ENCODE measurements at places on chromosomes 5 and 9.

DNA sequence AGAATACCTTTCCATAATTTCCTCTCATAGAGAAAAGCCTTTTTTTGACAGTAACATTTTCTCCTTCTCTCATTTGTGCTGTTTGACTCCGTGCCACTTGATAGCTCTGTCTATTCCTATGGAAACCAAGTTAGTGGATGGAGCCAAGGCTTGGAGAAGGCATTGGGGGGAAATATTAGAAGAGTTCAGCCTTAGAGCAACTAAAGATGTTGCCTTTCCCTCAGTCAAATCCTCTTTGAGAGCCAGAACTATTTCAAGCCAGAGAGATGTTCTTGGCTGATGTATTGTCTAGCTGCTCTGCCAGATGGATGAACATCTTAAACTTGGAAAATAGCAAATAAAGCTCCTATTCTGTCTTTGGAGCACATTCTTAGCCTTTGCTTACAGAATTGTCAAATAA, 112.4 kb downstream of the INVS start:
- DNase-seq: no peak

- no peak for DNase-seq
Observed at GRCh38 chr5:132057498-132058255, 2.8 kb upstream of the IL3 start.

GRCh38 chr5:78930721-78931120, 54.4 kb downstream of the ARSB start:
- DNase-seq: no peak

- no peak for DNase-seq
Observed at GRCh38 chr9:129258823-129259301, 80.8 kb upstream of the IER5L start.

DNA sequence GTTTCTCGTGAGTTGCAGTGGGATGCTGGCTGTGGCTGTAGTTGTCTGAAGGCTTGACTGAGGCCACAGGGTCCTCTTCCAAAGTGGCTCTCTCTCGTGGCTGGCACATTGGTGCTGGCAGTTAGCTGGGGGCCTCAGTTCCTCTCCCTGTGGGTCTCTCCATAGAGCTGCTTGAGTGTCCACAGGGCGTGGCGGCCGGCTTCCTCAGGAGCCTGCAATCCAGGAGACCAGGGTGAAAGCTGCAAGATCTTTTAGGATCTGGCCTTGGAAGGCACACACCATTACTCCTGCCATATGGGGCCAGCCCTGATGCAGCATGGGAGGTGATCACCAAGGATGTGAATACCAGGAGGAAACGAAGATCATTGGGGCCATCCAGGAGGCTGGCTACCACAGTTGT, 41.1 kb downstream of the ANKRD33B start:
- DNase-seq: no peak

- no peak for DNase-seq
Observed at GRCh38 chr5:78627766-78628165, 20.8 kb downstream of the LHFPL2 start.

DNA sequence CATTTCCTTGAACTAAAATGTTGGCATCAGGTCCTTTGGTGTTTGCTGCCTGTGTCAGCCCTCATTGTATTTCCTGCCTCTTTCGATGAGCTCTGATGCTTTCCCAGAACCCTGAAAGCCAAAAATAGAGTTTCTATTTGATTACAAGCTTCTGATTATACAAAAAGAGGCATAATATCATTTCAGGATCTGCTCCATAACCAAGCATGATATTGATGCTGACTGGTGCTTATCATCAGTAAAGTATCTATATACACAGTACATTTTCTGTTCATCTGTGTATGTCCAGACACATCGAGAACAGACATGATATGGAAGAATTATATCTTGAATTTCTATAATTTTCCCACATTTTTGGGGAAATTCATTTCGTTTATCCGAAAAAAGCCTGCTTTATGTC, 58.6 kb downstream of the SEMA6A start:
- no peak for DNase-seq

DNA sequence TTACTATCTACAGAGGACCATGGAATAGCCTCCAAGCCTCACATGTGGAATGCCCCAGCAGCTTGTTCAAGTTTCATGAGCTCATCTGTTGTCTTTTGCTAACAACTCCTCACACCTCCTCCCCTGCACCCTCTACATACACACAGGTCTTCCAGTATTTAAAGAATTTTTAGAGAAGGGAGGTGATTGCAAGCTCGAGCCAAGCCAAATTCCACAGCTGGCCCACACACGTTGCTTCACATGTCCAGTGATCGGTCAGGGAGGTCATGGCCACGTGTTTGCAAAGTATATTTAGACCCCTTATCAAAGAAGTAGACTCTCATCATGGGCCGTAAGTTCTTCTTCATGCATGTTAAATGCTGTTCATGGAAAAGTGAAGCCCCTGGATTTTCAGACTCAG, 281.7 kb downstream of the OSTF1 start:
- no peak for DNase-seq

- DNase-seq: no peak
Observed at GRCh38 chr5:32627219-32627870, 42.0 kb downstream of the SUB1 start.

GRCh38 chr9:109101202-109101595, 18.5 kb downstream of the TMEM245 start:
- no peak for DNase-seq

- no peak for DNase-seq
Observed at GRCh38 chr9:131667576-131667975, 72.3 kb downstream of the RAPGEF1 start.

DNA sequence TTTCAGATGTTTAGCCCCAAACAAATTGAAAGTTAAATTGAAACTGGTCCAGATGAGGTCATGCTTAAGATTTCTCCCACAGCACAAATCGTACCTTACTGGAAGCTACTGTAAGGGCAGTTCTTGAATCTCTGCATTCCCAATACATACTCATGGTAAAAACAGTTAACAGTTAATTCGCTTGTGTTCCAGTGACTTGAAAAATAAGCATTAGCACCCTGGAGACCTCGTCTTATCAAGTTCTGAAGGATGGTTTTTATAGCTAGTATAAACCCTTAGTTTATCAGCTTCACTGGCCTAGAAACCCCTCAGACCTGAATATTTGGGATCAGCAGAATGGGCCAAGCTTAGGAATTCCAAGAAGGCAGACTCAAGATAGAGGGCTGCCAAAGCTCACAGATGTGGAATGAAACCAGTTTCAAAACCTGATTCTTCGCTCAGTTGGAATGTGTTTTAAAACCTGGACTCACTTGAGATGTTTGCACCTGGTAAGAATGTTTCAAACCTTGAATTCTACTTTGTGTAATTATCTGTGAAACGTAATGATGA, 103.6 kb downstream of the C9orf152 start:
- DNase-seq: no peak

GRCh38 chr9:8895106-8895860, 1095.7 kb upstream of the DMAC1 start:
- no peak for DNase-seq

DNA sequence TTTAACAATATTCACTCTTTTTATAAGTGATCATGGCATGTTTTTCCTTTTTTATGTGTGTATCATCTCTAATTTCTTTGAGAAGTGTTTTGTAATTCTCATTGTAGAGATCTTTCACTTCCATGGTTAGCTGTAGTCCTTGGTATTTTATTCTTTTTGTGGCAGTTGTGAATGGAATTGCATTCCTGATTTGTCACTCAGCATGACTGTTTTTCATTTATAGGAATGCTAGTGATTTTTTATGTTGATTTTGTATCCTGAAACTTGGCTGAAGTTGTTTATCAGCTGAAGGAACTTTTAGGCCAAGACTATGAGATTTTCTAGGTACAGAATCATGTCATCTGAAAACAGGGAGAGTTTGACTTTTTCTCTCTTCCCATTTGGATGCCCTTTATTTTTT, 13.1 kb upstream of the SPINK13 start:
- no peak for DNase-seq

GRCh38 chr5:178250263-178250662, 17.7 kb upstream of the PHYKPL start:
- DNase-seq: no peak

DNA sequence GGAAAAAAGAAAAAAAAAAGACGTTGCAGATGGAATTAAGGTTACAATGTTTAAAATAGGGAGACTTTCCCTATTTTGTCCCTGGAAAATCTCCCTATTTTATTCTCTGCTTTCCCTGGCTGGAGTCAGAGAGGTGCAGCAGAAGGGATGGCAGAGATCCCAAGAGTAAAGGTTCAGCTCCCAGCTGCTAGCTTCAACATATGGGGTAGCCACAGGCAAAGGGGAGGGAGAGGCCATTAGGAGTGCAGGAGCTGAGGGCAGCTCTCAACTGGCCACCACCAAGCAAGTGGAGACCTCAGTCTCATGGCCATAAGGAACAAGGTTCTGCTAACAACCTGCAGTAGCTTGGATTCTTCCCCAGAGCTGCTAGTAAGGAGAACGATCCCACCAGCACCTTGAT, 367.0 kb upstream of the DAP start:
- DNase-seq: no peak

DNA sequence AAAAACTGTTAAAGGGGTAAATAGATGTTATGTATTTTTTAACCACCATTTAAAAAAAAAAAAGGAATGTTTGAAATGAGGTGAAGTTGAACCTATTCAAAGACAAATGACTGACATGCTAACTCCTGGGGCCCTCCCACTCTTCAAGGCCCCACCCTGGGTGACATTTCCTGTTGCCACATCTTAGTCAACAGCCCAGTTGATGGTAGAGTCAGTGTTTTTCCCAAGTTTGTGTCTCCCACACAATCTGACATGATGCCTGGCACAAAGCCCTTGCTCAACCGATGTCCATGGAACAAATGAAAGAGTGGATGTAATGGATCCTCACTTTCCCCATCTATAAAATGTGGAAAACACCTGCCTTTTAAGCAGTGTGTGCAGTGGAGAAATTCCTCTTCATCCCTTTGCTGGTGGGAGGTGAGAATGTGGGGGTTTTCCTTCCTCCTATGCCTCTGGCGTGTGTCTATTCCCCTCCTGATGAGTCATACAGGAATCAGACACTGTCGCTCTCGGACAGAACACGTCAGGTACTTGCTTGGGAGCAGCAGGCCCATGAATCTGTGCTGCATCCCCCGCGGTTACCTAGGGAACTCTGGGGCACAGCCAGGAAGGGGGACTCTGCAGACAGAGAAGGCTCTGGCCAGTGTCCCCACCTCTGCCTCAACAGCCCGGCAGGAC, 13.7 kb upstream of the ADRA1B start:
- no peak for DNase-seq

DNA sequence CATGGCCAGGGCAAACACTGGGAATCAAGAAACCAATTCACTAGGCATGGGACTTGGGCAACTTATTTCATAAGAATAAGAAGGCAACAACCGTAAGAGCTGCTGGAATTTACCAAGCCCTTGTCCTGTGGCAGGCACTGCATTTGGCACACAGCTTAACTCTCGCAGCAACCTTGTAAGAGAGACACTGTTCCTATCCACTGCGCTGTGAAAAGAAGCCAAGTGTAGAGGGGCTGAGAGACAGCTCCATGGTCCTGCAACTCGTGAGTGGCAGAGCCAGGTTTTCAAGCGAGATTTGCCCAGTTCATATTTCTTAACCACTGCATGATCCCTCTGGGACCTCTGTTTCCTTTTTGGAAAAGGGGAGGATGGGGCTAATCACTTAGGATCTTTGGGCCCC, 129.3 kb upstream of the STC2 start:
- DNase-seq: no peak

DNA sequence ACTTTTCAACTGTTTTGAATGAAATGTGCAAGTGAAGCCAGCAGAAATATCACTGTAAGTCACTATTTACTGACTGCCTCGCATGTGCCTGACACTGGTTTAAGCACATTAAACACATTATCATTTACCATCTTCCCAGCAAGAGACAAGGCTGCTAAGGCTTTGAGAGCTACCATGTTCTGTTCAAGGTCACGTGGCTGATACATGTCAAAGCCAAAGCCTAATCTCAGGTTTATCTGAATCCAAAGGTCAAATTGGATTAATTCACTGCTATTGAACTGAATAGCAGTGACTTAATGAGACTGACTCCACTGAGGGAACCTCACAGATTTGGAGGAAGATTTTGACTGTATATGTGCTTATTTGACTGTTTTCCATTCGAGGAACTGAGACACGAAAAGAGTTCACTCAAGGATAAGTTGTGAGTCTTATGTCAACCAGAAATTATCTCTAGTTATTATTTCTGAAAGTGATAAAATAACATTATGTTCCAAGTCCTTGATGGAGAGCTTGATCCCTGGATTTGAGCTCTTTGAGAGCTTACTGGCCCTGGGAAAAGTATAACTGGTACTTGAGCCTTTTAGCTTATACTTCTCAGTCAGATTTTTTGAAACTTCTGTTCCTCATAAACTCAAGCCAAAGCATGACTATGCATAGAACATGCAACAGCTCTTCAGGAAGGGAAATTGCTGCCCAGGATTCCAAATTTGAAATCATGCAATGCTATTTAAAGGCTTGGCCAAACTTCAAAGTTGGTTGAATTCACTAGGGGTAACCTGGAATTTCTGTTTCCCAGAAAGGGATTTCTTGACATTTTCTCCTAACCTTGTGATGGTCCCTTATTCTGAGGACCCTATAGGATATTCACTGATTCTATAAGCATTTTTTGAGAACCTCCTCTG, 23.4 kb upstream of the ARHGAP26 start:
- no peak for DNase-seq

DNA sequence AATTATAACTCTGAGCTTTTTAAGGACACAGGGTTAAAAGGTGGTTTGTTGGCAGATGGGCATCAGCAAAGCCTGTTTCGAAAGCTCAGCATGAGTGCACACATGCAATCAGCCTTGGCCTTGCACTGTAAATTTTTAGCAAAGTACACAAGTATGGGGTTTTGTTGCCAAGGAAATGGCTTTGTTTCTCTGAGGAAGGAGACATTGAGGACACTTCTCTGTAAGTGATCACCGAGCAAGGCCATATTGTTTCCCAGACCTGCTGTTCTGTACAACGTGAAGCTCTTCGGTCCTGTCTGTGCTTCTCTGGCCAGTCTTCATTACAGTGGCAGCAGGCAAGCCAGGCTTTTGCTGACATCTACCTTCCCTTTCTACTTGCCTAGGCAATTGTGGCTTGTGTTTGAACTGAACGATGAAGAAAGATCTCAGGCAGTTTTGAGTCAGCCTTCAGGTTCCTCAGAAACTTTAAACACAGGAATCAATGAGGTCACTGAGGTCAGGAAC, 27.9 kb upstream of the GLRX start:
- DNase-seq: no peak

Data from GF-D8 (cell line).